HFFc6 (cell line): ENCODE measurements at places on chromosomes 3 and 15. TPM values are rescaled to one million over a fixed set of nuclear protein-coding genes. Genes with fewer than 3 reads are reported as not detected.

- H3K27me3 ChIP-seq, result peaks cover 2% of the 10 kb centered on the region; the same call in 1 of the 2 replicates
- no peak overlapping the region for H3K27ac ChIP-seq
- peaks cover 9% of the 10 kb centered on the region for H3K36me3 ChIP-seq
- no peak for DNase-seq
- H3K4me1 ChIP-seq, result peaks cover 49% of the 10 kb centered on the region
- no peak overlapping the region for H3K4me3 ChIP-seq
Measured at GRCh38 chr3:23945663-23945912, 502 bp downstream of the NR1D2 start.

DNA sequence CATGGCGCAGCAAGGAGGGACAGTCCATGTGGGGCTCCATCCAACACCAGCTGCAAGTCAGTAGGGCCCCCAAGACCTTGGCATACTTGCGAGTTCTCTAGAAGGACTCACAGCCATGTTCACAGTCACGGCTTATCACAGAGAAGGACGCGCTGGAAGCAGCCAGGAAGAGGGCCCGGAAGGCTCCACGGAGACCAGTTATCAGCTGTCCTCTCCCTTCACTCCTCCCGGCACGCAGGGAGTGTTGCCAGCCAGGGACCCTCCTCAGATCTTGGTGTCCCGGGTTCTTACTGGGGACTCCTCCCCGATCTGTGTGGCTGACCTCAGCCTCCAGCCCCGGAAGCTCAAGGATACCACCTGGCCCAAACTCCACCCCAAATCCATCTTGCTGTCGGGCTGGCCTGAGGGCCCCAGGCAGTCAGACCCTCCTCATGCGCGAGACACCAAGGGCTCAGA lies 68.0 kb downstream of the SLTM start:
- no peaks in the 10 kb centered on the region for H3K36me3 ChIP-seq
- H3K27ac ChIP-seq, result peak overlapping the region; percentile 48; the same call in 1 of the 2 replicates
- no peak for DNase-seq
- H3K4me3 ChIP-seq, result peak overlapping the region; percentile 30; the same call in 1 of the 2 replicates
- no peaks in the 10 kb centered on the region for H3K4me1 ChIP-seq

DNA sequence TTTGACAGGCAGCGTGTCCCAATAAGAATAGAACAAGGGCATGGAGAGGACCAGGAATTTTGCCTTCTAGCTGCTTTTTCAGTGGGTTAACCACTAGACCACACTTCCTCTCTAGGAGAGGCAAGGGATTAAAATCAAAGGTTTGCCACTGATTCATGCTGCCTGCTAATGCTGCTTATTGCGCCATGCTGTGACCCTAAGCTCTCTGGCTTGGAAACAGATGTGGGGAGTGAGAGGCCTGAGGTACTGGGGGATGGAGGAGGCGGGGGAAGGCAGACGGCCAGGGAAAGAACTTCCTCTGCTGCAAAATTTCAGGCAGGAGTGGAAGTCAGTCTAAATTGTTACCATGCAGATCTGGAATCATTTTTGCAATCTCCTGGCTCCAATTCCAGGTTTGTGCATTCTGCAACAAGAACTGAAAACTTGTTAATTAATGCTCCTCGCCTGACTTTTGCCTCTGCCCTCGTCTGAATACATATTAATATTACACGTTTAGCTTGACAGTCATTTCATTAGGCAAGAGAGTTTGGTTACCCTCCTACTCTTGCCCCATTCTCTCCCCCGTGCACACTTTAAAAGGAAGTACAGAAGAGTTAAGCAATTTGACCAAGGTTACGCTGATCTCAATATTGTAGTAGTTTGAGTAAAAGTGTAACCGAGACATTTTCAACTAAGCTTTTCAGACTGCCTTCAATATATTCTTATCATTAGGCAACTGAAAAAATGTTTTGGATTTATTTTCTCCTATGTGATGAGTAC lies 121.7 kb upstream of the SPRED1 start:
- peak; percentile 96 for DNase-seq
- H3K4me1 ChIP-seq, result peaks cover 52% of the 10 kb centered on the region
- H3K27ac ChIP-seq, result peak overlapping the region; percentile 96
- peak overlapping the region; percentile 90 for H3K4me3 ChIP-seq
- H3K27me3 ChIP-seq, result no peaks in the 10 kb centered on the region

GRCh38 chr15:43329217-43329959 lies 985 bp downstream of the LCMT2 start:
- H3K27ac ChIP-seq, result peak overlapping the region; percentile 96
- peak overlapping the region; percentile 94 for H3K4me3 ChIP-seq
- H3K36me3 ChIP-seq, result peaks cover 15% of the 10 kb centered on the region; the same call in 1 of the 2 replicates
- H3K4me1 ChIP-seq, result peaks cover 26% of the 10 kb centered on the region
- H3K27me3 ChIP-seq, result no peaks in the 10 kb centered on the region

GRCh38 chr3:127690106-127690505 lies 17.4 kb downstream of the ABTB1 start:
- peaks cover 15% of the 10 kb centered on the region for H3K4me1 ChIP-seq
- peaks cover 4% of the 10 kb centered on the region for H3K27me3 ChIP-seq
- peak overlapping the region; percentile 47 for H3K4me3 ChIP-seq
- peaks cover 19% of the 10 kb centered on the region; the same call in 1 of the 2 replicates for H3K36me3 ChIP-seq
- peak; percentile 67 for DNase-seq

The DLEC1 gene
- 0.06 TPM in 1 of 3 replicates, not detected in the others for total RNA-seq

The RTP1 gene
- total RNA-seq, result not detected in 2 replicates

GRCh38 chr3:165545059-165545458 lies 292.2 kb downstream of the BCHE start:
- no peaks in the 10 kb centered on the region for H3K4me1 ChIP-seq
- no peaks in the 10 kb centered on the region for H3K36me3 ChIP-seq
- H3K27ac ChIP-seq, result no peak overlapping the region
- no peak overlapping the region for H3K4me3 ChIP-seq
- no peaks in the 10 kb centered on the region for H3K27me3 ChIP-seq

The CELF6 gene
- 0.11 to 0.15 TPM (median 0.13 TPM) in 3 replicates for total RNA-seq

DNA sequence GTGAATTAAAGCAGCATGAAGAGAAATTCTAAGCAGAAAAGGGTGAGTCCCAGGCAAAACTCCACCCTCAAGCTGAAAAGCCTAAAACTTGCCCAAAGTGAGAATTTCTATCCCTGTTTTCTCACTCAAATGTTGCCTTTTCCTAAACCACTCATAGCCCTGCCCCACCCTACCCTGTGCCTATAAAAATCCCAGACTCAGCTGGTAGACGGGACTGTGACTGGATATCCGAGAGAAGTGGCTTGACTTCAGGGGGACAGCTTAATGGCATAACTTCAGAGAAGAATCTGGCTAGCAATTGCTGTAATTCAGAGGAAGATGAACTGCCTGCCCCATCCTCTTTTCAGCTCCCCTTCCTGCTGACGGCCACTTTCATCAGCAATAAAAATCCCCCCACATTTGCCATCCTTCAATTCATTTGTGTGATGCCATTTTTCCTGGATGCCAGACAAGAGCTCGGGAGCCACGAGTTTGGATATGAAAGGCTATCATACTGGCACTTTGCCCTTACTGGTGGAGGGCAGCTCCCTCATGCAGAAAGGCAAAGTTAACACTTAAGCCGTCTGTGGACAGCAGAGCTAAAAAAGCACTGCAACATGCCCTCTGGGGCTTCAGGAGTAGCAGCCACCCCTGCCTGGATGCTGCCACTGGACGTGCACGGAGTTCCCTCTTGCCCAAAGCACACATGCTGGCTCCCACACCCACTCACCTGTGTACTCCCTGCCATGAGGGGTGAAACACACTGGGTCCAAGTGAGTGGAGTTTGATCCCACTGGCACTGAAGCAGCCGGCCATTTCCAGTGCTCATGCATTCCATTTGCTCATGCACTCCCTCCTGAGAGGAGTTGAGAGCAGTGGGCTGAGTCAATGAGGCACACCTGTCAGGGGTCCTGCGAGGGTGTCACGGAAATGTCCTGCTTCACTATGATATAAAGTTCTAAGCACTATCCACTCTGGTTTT lies 670.6 kb downstream of the PLOD2 start:
- no peak for DNase-seq
- H3K36me3 ChIP-seq, result peaks cover 4% of the 10 kb centered on the region; the same call in 1 of the 2 replicates
- no peaks in the 10 kb centered on the region for H3K4me1 ChIP-seq
- no peak overlapping the region for H3K27ac ChIP-seq
- no peaks in the 10 kb centered on the region for H3K27me3 ChIP-seq

- H3K27me3 ChIP-seq, result peaks cover 2% of the 10 kb centered on the region; the same call in 1 of the 2 replicates
- H3K36me3 ChIP-seq, result peaks cover 89% of the 10 kb centered on the region
- no peak for DNase-seq
Measured at GRCh38 chr3:44659015-44659414, 10.5 kb downstream of the ZNF35 start.

DNA sequence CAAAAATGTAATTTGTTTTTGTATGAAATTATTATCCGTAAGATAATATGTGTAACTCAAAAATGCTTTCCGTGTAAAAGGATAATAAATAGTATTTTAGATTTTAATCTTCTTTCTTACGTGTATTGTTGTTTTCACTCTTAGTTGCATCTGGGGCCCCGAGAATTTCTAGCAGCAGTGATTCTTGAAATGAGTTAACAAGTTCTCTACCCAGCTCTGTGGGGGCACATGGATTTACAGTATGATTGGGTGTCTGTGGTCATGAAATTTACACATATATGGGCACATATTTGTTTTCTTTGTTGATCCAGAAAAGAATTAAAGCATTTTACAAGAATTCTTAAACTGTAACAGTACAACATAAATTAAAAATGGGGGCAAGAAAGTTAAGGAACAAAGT lies 145.9 kb upstream of the LRRFIP2 start:
- H3K4me1 ChIP-seq, result peaks cover 12% of the 10 kb centered on the region
- H3K4me3 ChIP-seq, result no peak overlapping the region
- H3K27ac ChIP-seq, result no peak overlapping the region
- DNase-seq, result no peak
- H3K36me3 ChIP-seq, result peaks cover 48% of the 10 kb centered on the region

DNA sequence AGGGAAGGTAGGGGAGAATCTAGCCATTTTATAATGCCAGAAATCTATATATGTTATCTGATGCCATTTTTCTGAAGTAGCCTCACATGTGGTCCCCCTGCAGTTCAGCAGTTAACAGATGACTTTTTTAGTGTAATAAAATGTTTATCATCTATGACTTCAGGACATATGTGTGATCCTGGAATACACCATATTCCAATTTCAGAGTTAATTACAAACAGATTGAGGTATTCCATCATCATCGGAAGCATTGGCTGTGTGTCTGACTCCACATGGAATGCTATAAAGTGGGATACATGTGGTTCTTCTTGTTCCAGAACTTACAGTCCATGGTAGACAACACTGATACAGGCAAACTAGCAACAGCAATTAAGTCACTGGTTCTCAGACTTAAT lies 45.9 kb upstream of the LIMD1 start:
- DNase-seq, result peak; percentile 32
- H3K4me1 ChIP-seq, result peaks cover 99% of the 10 kb centered on the region
- H3K4me3 ChIP-seq, result no peak overlapping the region
- peaks cover 6% of the 10 kb centered on the region for H3K27me3 ChIP-seq

The RTP3 gene
- not detected in 3 replicates for total RNA-seq

- peak; percentile 78 for DNase-seq
- H3K27ac ChIP-seq, result peak overlapping the region; percentile 79
- H3K36me3 ChIP-seq, result peaks cover 24% of the 10 kb centered on the region
- H3K27me3 ChIP-seq, result peaks cover 1% of the 10 kb centered on the region
Measured at GRCh38 chr15:85646538-85647091, 148.1 kb downstream of the KLHL25 start.

DNA sequence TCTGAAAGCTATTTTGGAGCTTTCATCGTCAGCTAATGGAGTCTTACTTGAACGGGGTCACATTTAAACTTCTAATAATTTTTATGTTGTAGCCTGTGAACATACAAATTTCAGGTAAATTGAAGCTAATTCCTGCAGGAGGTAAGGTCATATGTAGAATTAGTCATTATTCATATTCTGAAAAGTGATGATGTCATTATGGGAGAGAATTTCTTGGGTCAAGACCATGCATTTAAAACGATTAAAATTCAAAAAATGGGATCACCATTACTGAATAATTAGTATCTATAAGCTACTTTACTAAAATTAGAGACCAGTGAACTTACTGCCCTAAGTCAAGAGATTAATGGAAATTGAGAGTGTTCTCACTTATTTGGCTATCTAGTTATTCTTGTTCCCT lies 120.4 kb downstream of the CHL1 start:
- DNase-seq, result no peak
- no peaks in the 10 kb centered on the region for H3K27me3 ChIP-seq
- no peak overlapping the region for H3K4me3 ChIP-seq
- H3K36me3 ChIP-seq, result no peaks in the 10 kb centered on the region

DNA sequence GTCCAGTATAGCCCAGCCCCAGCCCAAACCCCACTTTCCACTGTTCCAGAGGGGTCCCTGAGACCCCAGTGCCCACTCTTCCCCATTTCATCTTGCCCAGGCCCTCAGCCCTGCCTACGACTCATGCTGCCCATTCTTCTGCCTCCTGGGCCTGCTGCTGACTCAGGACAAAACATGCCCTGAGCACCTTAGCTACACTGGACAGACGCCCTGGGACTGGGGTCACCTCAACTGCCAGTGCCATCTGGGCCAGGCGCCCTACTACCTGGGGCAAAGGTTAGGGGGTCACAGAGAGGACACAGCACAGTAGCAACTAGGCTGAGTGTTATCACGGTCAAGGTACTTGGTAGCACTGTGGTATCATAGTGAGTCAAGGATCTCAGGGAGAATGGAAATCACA lies 2.6 kb upstream of the LAMB2 start:
- no peak for DNase-seq
- H3K27ac ChIP-seq, result no peak overlapping the region
- H3K4me3 ChIP-seq, result no peak overlapping the region
- peaks cover 26% of the 10 kb centered on the region for H3K4me1 ChIP-seq
- peaks cover 16% of the 10 kb centered on the region for H3K36me3 ChIP-seq

DNA sequence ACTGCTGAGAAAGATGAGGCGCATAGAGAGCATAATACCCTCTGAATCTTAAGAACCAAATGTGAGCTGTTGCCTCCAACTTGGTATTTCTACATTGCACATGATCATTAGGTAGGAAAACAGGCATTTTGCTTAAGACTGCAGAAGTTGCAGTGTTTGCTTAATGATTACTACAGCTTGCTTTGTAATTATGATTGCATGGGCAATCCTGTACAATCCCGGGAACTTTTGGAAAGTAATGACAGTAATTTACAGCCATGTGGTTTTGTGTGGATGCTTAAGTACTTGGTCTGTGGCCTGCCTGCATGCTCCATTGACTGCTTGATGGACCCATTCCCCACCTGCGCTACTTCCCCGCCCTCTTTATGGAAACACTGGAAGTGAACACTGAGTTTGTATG lies 301.1 kb downstream of the DIPK2A start:
- H3K36me3 ChIP-seq, result no peaks in the 10 kb centered on the region
- no peak for DNase-seq
- H3K4me1 ChIP-seq, result no peaks in the 10 kb centered on the region
- no peak overlapping the region for H3K4me3 ChIP-seq
- H3K27ac ChIP-seq, result no peak overlapping the region
- H3K27me3 ChIP-seq, result no peaks in the 10 kb centered on the region

DNA sequence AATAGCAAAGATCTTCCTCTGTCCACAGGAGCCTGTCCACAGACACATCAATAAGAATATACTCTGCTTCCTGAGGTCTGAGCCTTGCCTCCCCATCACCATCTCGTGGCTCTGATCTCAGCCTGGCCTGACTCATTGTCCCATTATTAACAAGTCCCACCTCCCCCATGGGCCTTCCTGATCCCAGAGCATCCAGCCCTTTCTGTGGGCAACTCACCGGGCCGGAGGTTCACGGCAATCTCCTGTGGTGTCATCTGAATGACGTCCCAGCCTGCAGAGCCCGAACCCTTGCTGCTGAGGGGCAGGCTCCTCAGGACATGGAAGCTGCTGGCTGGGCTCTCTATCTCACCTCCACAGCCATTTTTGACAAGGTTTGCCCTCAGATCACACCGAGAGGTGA lies 28.1 kb downstream of the ITGB5 start:
- H3K4me3 ChIP-seq, result peak overlapping the region; percentile 68
- peaks cover 62% of the 10 kb centered on the region for H3K4me1 ChIP-seq
- H3K27ac ChIP-seq, result peak overlapping the region; percentile 88
- H3K27me3 ChIP-seq, result peaks cover 1% of the 10 kb centered on the region
- H3K36me3 ChIP-seq, result peaks cover 27% of the 10 kb centered on the region
- DNase-seq, result peak; percentile 84
